ENCODE measurements at places on chromosomes 1 and 21. TPM values are rescaled to one million over a fixed set of nuclear protein-coding genes. Genes with fewer than 3 reads are reported as not detected.

Gene MROH9
- not detected for total RNA-seq

Gene F3
- total RNA-seq: 120 TPM

- peak overlapping the region; percentile 39 for H3K4me3 ChIP-seq
- peak; percentile 85 for DNase-seq
- H3K27me3 ChIP-seq: peaks cover 9% of the 10 kb centered on the region
- peaks cover 4% of the 10 kb centered on the region for H3K4me1 ChIP-seq
- no peaks in the 10 kb centered on the region for H3K36me3 ChIP-seq
- H3K27ac ChIP-seq: no peak overlapping the region
These were observed 14.4 kb downstream of the RNF223 start for GRCh38 chr1:1059494-1060280.

DNA sequence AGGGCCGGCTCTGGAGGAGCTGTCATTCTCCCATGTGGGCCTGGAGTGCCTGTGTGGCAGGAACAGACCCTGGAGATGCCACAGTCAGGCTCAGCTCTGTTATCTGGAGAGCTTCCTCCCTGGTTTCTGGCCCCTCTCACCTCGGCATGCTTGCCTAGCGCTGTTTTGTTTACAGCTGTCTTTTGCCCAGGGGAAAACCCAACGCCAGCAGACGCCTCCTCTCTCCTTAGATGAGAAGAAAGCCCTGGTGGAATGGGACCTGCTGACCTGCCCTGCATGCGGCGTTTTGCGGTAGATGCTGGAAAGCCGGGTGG is 104.9 kb downstream of the CRYAA start:
- H3K27ac ChIP-seq: no peak overlapping the region
- H3K36me3 ChIP-seq: no peaks in the 10 kb centered on the region
- no peak overlapping the region for H3K4me3 ChIP-seq
- no peak for DNase-seq

- DNase-seq: no peak
- no peaks in the 10 kb centered on the region for H3K36me3 ChIP-seq
- H3K27me3 ChIP-seq: no peaks in the 10 kb centered on the region
- no peak overlapping the region for H3K4me3 ChIP-seq
- no peaks in the 10 kb centered on the region for H3K4me1 ChIP-seq
These were observed 241.0 kb downstream of the PTPRC start for GRCh38 chr1:198879711-198880306.
